ENCODE measurements at places on chromosomes 12 and 14. TPM values are rescaled to one million over a fixed set of nuclear protein-coding genes. Genes with fewer than 3 reads are reported as not detected.
A peak's percentile ranks its signal among the peaks of the same experiment; 100 is the strongest.

Gene TEX52
- total RNA-seq = not detected

Gene ARHGAP5
- 429 TPM for total RNA-seq

Gene C12orf54
- not detected for total RNA-seq

- no peak for DNase-seq
Observed at GRCh38 chr12:89556976-89557375, 31.1 kb upstream of the POC1B start.

- DNase-seq = peak; percentile 55
Observed at GRCh38 chr12:109716512-109717389, 3.1 kb downstream of the FAM222A start.

DNA sequence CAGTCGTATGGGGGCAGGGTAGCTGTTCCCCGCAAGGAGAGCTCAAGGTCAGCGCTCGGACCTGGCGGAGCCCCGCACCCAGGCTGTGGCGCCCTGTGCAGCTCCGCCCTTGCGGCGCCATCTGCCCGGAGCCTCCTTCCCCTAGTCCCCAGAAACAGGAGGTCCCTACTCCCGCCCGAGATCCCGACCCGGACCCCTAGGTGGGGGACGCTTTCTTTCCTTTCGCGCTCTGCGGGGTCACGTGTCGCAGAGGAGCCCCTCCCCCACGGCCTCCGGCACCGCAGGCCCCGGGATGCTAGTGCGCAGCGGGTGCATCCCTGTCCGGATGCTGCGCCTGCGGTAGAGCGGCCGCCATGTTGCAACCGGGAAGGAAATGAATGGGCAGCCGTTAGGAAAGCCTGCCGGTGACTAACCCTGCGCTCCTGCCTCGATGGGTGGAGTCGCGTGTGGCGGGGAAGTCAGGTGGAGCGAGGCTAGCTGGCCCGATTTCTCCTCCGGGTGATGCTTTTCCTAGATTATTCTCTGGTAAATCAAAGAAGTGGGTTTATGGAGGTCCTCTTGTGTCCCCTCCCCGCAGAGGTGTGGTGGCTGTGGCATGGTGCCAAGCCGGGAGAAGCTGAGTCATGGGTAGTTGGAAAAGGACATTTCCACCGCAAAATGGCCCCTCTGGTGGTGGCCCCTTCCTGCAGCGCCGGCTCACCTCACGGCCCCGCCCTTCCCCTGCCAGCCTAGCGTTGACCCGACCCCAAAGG lies 804 bp downstream of the GAPDH start:
- peak; percentile 65 for DNase-seq

GRCh38 chr12:108807476-108807875 lies 49.9 kb downstream of the SSH1 start:
- no peak for DNase-seq

- DNase-seq = no peak
Observed at GRCh38 chr14:38261620-38262019, 5.7 kb upstream of the CLEC14A start.
